Activated CD4-positive, alpha-beta T cell treated with anti-CD3 and anti-CD28 coated beads for 4 hours (primary cell): ENCODE measurements at places on chromosomes 12 and 14.
A peak's percentile ranks its signal among the peaks of the same experiment; 100 is the strongest.

DNA sequence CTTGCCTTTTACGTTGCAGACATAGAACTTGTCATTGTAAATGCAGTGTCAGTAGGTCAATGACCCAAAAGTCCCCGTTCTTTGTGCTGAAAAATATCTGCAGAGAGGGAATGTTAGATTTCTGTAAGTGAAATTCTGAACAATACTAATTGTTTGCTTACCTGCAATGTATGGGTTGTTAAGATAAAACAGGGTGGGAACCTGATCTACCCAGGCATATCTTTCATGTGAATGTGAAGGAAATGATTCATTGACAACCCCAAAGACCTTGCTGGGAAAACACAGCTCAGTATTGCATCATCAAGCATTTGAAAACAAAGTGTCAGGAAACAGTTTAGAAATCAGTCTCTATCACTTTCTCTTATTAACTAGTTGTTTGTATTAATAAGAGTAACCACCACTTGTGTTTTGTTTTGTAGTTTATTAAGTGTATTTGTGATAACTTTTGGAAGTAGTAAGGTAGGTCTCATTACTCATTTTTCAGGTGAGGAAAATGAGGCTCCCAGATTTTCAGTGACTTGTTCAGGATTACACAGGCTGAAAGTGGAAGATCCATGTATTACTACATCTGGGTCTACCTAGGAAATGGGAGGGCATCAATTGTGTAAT, 57.9 kb upstream of the SLC38A2 start:
- peak; percentile 11 for DNase-seq

DNA sequence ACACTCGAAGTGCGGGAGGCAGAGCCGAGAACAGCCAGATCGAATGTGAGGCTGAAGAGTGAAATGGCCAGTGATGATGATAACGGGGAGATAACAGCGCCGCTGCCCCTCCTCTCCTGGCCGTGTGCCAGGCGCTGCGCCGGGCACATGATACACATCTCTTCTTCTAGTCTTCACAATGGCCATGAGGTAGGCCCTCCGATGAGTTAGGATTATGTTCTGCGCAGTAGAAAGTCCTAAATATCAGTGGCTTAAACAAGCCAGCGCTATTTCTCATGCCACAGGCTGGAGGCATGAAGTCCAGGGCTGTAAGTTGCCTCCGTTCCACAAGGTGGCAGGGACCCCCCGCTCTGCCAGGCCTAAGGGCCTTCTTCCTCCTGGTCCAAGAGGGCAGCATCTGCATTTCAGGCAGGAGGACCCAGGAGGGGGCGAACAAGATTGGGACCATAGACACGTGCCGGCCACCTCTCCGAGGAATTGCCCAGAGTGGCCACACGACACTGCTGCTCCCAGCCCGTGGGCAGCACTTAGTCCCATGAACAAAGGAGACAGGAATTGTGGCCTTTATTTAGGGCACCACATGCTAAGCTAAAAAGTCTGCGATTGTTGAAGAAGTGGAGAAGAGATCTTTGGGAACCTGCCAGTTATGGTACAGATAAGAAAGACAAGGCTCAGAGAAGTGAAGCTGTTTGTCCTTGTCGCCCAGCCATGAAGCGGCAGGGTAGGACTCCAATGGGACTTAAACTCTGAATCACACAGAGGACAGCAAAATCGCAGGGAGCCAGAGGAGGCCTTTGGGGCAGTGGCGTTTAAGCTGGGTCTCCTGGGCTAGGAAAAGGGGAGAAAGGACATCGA, 10.9 kb upstream of the HVCN1 start:
- no peak for DNase-seq

DNA sequence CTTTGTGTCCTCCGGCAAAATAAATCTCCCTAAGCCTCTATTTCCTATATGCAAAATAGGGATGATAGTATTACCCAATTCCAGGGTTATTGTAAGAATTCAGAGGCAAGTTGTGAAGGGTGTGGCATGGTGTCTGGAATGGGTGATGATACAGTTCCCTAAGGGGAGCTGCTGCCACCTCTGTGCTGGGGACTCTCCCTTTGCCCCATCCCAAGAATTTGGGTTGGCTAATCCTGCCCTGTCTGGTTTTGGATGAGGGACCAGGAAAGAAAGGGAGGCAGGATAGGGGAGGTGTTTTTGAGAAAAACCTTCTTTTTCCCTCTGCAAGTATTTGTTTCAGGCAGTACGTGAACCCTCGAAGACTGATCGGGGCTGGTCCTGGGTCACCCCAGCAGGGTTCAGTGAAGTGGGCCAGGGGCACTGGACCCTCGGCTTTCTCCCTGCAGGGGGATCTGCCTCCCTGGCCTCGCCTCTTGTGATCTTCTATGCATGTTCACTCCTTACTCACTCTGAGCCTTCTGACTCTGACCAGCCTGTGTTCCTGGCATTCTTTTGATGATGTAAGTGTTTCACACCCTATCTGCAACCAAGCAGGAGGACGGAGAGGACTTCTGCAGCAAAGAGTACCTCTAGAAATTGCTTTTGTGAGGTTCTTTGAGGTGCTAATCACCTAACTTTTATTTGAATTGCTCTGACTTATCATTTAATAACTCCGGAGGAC, 60.8 kb downstream of the RASSF3 start:
- no peak for DNase-seq

DNA sequence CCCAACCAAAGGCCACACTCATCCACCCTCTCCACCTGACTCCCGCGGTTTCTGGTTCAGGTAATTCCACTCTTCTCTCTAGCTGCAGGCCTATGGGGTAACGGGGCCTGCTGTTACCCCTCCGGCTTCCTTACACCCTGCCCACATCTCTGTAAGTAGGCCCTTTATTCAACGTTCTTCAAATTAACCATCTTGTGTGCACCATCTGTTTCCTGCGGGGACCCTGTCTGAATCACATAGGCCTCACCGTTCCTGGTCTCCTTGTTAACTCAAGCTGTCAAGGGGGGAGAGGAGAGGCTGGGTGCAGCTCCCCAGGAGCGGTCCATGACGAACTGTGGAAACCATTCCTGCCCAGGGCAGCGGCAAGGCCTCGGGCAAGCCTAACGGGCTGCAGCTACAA, 9.3 kb upstream of the DLK1 start:
- no peak for DNase-seq

DNA sequence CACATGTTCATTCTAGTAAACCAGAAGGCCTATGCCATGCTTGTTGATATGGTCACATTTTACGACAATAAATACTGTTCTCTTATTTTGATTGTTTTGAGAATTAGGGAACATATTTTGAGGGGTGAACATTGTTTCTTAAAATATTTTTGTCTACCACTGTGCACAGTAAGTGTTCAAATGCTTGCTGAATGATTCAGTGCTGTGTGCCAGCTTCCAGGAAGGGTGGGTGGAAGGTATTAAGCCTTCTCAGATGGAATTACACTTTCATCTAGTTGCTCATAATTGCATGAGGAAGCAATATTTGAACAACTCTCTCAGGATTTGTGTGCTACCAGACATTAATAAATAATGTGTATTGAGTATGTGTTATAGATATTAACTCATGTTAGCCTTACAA, 15.5 kb upstream of the TMX1 start:
- DNase-seq = no peak

- no peak for DNase-seq
Observed at GRCh38 chr12:80877721-80878265, 59.9 kb downstream of the LIN7A start.

DNA sequence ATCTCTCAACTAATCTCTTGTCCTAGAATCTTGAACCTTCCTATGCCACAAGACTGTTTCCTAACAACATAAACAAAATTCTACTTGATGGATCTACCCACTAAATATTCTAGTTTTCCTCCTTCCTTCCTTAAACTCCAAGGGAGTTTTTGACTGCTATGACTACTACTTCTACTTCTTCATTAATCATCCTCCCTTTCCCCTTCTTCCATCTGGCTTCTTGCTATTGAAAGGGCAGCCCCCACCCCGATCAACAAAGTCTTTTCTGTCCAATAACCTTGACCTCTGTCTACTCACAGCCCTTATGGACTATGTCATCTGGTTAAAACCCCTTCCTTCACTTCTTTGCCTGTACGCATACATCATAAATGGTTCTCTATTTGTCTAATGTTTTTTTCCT, 5.6 kb downstream of the LTA4H start:
- DNase-seq = no peak

- DNase-seq = no peak
Observed at GRCh38 chr12:106106061-106106566, 32.6 kb downstream of the NUAK1 start.

DNA sequence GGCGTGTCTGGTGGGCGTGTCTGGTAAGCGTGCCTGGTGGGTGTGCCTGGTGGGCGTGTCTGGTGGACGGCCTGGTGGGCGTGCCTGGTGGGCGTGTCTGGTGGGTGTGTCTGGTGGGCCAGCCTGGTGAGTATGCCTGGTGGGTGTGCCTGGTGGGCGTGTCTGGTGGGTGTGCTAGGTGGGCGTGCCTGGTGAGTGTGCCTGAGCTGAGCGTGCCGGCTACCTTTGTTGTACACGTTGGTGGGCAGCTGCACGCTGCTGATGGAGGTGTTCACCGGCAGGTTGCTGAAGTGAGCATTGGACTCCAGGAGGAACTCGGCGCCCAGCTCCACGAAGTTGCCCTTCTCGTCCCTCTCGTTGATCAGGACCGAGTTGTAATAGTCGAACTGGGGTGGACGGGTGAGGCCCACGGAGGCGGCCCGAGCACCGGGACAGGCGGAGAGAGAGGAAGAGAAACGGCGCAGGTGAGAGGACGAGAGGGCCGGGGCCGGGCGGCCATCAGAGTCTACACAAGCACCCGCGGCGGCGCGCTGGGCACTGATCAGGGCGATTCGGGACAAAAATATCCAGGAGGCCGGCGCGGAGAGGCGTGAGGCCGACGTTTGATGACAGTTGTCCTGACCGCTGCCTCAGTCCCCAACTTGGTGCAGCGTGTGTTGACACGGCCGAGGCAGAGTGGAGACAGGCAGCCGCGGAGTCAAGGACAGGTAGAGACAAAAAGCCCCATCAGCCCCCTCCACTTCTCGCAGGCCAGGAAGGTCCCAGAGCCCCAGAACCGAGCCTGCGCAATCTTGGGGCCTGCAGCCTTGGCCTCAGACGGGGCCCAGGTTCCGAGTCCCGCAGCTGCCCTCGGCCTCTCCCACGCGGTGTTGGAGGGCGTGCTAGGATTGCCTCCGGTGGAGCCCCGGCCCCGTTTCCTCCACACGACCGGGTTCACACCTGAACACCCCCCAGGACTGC, 10.5 kb downstream of the CACNA2D4 start:
- DNase-seq = peak; percentile 39

DNA sequence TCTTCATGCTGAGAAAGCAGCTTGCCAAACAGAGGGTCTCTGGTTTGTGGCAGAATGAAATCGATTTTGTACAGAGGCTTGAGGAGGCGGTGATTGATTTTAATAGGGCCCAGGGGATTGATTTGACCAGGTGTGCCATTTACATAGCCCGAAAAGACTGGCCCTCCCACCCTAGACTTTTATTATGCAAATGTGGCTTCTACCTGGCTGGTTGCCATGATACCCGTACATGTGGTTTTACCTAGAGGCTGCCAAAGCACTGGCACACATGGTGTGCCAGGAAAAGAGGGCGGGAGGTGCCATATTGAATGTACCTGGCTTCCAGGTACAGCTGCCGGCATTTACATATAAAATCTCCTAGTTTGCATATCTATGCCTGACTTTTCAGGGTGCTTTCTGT, 18.0 kb upstream of the GUCY2C start:
- DNase-seq = no peak

DNA sequence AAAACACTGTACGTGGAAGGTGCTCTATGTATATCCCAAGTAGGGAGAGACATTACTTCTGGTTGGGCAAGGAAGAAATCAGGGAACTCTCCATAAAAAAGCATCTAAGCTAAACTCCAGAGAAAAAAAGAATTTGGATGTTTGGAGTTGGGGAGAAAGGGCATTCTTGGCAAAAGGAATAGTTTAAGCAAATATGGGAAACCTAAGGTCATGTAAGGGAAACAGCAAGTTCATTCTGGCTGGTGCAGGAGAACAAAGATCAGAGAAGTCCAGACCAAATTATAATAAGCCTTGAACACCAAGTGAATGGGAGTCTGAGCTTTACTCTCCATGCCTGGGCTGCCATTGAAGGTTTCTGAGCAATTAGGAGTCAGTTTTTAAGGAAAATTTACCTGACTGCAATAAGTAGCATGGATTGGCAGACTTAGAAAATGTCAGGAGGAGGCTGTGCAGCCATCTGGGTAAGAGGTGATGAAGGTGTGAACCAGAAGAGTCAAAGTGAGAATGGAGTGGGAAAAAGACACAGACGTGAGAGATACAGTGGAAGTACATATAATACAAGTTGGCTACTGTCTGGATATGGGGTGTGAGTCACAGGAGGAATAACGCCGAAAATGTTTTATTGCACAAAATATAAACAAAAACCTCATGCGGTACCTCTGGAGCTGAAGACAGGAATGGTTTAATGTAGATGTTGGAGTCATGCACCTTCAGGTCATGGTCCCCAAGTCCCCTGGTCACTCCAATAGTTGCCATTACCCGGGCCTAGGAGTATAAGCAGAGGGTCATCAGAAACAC, 222.6 kb downstream of the MON2 start:
- DNase-seq = no peak

DNA sequence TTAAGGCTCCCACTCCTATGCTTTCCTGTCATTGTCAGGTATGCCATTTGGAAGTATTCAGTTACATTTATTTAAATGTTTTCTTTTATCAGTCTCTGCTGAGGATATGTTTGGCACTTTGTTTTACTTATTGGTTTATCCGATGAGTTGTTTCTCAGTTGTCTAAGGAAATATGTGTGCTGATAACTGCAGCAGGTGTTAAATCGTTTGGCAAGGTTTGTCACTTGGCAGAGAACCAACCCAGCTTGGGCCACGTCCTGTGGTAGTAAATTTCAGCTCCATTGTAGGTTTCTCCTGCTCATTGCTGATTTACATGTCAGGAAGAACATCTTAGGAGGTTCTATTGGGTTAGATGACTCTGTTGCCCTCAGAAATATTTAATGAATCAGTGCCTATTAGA, 22.0 kb upstream of the MGST1 start:
- no peak for DNase-seq

- DNase-seq = no peak
Observed at GRCh38 chr12:100403446-100403845, 46.6 kb downstream of the SLC17A8 start.

DNA sequence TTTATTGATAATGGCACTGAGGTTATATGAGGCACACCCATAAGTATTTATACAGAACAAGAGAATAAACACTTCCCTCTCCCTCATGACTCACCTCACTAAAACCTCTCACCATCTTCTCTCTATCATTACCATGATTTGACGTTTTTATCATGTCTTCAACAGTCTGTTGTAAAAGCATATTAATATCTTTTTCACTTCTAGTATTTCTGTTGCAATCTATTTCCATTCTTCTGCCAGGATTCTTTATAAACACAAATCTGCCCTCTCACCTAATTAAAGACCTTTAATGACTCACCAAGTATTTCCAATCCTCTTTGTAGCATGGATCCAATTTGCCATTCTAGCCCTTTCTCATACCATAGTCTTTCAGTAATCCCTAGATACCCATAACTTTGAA, 527.7 kb downstream of the SLC16A7 start:
- no peak for DNase-seq

GRCh38 chr12:106709068-106709511, 65.4 kb upstream of the RIC8B start:
- no peak for DNase-seq
